ENCODE measurements at places on chromosomes 2 and 18. TPM values are rescaled to one million over a fixed set of nuclear protein-coding genes. Genes with fewer than 3 reads are reported as not detected.
A peak's percentile ranks its signal among the peaks of the same experiment; 100 is the strongest.

DNA sequence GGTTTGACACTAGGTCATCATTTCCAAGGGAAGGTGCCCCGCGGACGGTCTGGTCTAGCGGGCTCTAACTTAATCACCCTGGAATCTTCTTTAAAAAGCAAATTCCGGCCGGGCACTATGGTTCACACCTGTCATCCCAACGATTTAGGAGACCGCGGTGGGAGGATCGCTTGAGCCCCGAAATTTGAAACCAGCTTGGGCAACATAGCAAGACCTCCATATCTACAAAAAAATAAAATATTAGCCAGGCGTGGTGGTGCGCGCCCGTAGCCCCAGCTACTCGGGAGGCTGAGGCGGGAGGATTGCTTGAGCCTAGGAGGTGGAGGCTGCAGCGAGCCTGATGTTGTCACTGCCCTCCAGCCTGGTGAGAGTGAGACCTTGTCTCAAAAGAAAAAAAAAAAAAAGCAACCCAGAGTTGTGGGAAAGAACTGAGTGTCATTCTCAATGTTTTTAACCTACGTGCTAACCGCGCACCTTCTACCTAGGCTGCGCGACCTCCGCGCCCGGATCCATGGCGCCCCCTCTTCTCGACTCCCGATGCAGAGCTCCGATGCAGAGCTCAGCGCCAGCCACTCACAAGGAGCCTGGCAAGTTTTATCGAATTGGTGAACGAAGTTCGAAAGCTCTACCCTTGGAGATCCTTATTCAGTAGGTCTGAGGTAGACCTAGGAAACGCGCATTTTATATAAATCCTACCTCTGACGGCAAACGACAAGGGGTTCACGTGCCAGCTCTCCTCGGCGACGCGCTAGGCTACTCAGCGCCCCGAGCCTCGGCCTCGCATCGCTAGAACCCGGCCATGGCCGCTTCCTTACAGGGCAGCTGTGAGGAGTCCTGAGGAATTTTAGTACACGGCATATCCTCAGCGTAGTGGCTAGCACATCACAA lies 888 bp upstream of the TWSG1 start:
- no peak overlapping the region for H3K27ac ChIP-seq
- H3K36me3 ChIP-seq: no peaks in the 10 kb centered on the region
- no peak for DNase-seq
- H3K4me3 ChIP-seq: peak overlapping the region; percentile 56
- H3K27me3 ChIP-seq: no peaks in the 10 kb centered on the region

DNA sequence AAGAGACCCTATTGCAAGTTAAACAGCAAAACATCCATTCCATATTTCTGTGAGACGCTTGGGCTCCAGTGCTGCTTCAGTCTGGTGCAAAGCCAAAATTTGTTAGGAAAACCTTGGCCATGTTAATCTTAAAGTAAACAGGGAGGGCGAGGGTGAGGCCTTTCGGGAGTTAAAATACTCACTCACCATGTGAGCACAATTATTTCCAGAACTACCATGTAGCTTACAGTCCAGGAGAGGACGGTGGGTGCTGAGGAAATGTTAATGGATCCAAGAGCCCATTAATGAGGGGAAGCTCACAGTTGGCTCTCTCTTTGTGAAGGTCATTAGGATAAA lies 286.4 kb downstream of the SLC8A1 start:
- no peak for DNase-seq
- no peaks in the 10 kb centered on the region for H3K27me3 ChIP-seq

DNA sequence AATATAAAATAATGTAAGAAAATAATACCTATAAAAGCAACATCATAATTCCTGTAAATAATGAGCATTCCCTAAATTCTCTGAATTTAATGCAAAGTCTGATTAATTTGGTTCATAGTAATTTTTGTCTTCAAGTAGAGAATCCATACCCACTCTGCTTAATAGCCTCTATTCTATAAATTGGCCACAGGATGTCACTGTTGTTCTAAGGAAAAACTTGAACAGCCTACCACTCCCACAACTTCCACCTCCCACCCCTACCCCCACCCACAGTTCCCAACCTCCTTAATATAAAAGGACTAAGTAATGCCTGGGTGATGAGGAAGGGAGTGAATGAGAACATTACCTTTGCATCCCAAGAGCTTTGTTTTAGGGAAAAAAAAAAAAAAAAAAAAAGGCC lies 27.2 kb upstream of the BBS5 start:
- H3K4me1 ChIP-seq: no peaks in the 10 kb centered on the region
- H3K4me3 ChIP-seq: no peak overlapping the region
- no peaks in the 10 kb centered on the region for H3K27me3 ChIP-seq

GRCh38 chr2:100292022-100292580 lies 30.2 kb downstream of the LONRF2 start:
- no peak overlapping the region for H3K27ac ChIP-seq
- H3K36me3 ChIP-seq: peaks cover 2% of the 10 kb centered on the region
- H3K27me3 ChIP-seq: no peaks in the 10 kb centered on the region
- DNase-seq: peak; percentile 19
- no peaks in the 10 kb centered on the region for H3K4me1 ChIP-seq

DNA sequence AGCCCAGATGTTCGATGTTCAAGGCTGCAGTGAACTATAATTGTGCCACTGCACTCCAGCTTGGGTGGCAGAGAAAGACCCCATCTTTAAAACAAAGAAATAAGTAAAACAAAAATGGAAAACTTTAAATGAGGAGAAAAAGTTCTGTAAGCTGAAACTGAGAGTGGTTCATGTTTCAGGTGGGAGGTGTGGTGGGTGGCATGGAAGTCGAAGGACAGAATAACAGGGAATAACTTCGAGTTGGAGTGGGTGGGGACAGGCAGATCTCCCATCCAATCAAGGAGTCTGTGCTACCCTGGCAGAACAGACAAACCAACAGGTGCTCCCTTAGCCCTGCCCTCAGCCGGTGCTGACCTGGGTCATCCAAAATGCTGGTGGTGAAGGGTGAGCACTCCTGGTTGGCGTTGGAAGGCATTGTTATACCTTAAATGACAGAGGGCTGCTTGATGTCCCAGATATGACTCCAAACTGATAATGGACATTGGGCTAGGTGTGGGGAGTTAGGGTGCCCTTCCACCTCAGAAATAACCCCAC lies 328.4 kb downstream of the DYSF start:
- DNase-seq: no peak
- no peaks in the 10 kb centered on the region for H3K36me3 ChIP-seq
- no peaks in the 10 kb centered on the region for H3K27me3 ChIP-seq
- no peak overlapping the region for H3K4me3 ChIP-seq
- no peak overlapping the region for H3K27ac ChIP-seq
- peaks cover 13% of the 10 kb centered on the region for H3K4me1 ChIP-seq

DNA sequence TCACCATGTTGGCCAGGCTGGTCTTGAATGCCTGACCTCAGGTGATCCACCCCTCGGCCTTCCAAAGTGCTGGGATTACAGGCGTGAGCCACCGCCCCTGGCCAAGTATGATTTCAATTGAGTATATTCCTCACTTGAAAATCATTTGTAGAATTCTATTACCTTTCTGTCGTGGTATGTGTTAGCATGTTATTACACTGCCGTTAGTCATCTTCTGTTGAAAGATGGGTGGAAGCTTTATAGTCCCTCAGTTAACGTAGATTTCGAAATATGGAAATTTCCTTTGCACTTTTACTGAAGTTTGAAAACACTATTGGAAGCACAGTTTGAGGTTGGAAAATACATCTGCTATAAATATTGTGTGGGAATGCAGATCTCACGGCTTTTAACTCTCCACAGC lies 14.7 kb downstream of the NIFK start:
- H3K4me1 ChIP-seq: no peaks in the 10 kb centered on the region
- H3K27me3 ChIP-seq: no peaks in the 10 kb centered on the region
- no peak overlapping the region for H3K4me3 ChIP-seq
- DNase-seq: no peak
- H3K27ac ChIP-seq: no peak overlapping the region

GRCh38 chr18:35201256-35201931 lies 39.4 kb upstream of the ZNF397 start:
- no peak for DNase-seq
- no peaks in the 10 kb centered on the region for H3K36me3 ChIP-seq
- H3K27me3 ChIP-seq: no peaks in the 10 kb centered on the region
- H3K27ac ChIP-seq: no peak overlapping the region

DNA sequence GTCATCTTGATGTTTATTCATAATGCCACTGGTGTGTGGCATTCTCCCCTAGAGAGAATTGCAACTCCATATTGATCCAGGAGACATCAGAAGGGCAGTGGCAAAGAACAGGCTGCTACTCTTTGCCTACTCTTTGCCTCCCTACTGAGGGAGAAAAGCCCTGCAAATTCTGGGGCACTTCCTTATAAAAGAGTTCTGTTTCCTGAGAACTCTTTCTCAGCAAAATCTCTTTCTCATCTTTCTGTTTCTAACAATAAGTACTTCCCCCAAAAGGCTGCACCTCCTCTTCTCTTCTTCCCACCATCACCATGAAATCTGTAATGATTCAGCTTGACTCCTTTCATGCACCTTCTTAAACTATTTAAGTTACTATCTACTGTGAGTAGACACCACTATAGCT lies 270.3 kb downstream of the MREG start:
- H3K36me3 ChIP-seq: no peaks in the 10 kb centered on the region
- H3K4me3 ChIP-seq: no peak overlapping the region
- H3K27me3 ChIP-seq: no peaks in the 10 kb centered on the region
- H3K4me1 ChIP-seq: no peaks in the 10 kb centered on the region

- no peaks in the 10 kb centered on the region for H3K4me1 ChIP-seq
- no peak overlapping the region for H3K27ac ChIP-seq
- no peaks in the 10 kb centered on the region for H3K27me3 ChIP-seq
- no peak for DNase-seq
- no peaks in the 10 kb centered on the region for H3K36me3 ChIP-seq
These were observed 17.0 kb upstream of the ATL2 start for GRCh38 chr2:38394041-38394440.

GRCh38 chr2:10103179-10103578 lies 19.4 kb upstream of the RRM2 start:
- H3K27ac ChIP-seq: no peak overlapping the region
- H3K36me3 ChIP-seq: no peaks in the 10 kb centered on the region
- H3K4me1 ChIP-seq: peaks cover 3% of the 10 kb centered on the region
- no peak for DNase-seq
- no peak overlapping the region for H3K4me3 ChIP-seq
- H3K27me3 ChIP-seq: no peaks in the 10 kb centered on the region

DNA sequence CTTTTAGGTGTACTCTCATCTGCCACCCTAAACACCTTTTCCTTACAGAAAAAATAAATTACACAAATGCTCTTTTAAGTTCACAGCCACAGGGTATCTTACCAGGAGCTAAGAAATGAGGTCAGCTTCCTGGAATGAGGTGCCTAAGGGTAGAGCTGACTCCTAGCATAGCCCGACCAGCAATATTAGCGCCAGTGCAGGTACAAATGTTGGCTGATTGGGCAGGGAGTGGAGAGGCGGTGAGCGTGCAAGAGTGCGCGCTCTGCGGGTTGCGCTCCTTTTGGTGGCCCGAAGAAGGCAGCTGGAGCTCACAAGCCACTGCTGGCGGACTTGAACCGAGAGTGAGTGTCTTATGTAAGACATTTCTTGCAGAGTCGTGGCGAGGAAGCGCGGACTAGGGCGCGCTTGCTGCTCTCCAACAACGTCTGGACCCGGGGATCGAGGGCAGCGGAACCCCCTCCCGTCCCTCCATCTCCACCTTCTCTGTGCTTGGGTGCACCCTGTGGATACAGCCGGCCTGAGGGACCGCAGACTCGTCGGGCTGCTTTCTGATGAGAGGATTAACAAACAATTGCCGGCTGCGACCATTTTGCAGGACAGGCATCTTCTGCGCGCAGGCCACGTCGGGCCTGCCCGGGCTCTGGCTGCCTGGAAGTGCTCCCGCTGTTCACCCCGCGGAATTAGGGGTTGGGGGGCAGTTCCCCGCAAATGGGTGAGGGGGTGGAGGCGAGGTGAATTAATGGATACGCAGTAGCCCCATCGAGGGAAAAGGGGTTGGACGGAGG lies 17.3 kb downstream of the BOLA3 start:
- H3K27me3 ChIP-seq: peaks cover 14% of the 10 kb centered on the region
- H3K36me3 ChIP-seq: peaks cover 7% of the 10 kb centered on the region
- H3K27ac ChIP-seq: no peak overlapping the region
- H3K4me1 ChIP-seq: no peaks in the 10 kb centered on the region

DNA sequence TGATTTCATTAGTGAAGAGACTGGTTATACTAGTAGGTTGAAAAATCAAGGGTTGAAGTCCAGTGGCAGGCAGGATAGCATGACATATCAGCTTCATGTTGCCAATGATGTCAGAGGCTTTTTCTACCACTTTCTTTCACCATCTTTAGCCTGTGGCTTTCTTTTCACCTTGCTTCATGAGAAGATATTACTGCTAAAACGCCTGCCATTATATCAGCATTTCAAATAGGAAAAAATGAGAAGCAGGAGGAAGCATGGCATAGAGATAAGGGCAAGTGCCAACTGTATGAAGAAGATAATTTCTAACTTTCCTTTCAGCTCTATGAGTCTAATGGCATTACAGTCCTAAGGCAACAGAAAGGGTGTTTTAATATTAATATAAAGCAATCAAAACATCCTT lies 270.2 kb upstream of the SYT4 start:
- no peak overlapping the region for H3K4me3 ChIP-seq
- DNase-seq: no peak
- H3K36me3 ChIP-seq: no peaks in the 10 kb centered on the region
- H3K4me1 ChIP-seq: no peaks in the 10 kb centered on the region
- H3K27ac ChIP-seq: no peak overlapping the region

GRCh38 chr2:224392545-224392944 lies 9.4 kb downstream of the FAM124B start:
- no peak overlapping the region for H3K4me3 ChIP-seq
- H3K27ac ChIP-seq: no peak overlapping the region
- H3K4me1 ChIP-seq: peaks cover 7% of the 10 kb centered on the region

GRCh38 chr2:171086352-171087290 lies 74.1 kb downstream of the TLK1 start:
- DNase-seq: peak; percentile 38
- no peak overlapping the region for H3K27ac ChIP-seq
- peaks cover 2% of the 10 kb centered on the region for H3K36me3 ChIP-seq
- no peaks in the 10 kb centered on the region for H3K27me3 ChIP-seq
- H3K4me1 ChIP-seq: no peaks in the 10 kb centered on the region
- H3K4me3 ChIP-seq: no peak overlapping the region

GRCh38 chr2:131022731-131023130 lies 70.5 kb downstream of the FAM168B start:
- H3K4me1 ChIP-seq: no peaks in the 10 kb centered on the region
- no peak for DNase-seq
- H3K27me3 ChIP-seq: no peaks in the 10 kb centered on the region
- no peaks in the 10 kb centered on the region for H3K36me3 ChIP-seq
- H3K27ac ChIP-seq: no peak overlapping the region

GRCh38 chr2:10981941-10982431 lies 70.3 kb downstream of the KCNF1 start:
- no peak overlapping the region for H3K4me3 ChIP-seq
- H3K27ac ChIP-seq: peak overlapping the region; percentile 37
- H3K36me3 ChIP-seq: no peaks in the 10 kb centered on the region
- no peaks in the 10 kb centered on the region for H3K4me1 ChIP-seq
- no peak for DNase-seq
- H3K27me3 ChIP-seq: no peaks in the 10 kb centered on the region

GRCh38 chr2:178223806-178224205 lies 29.5 kb downstream of the OSBPL6 start:
- DNase-seq: no peak
- no peak overlapping the region for H3K4me3 ChIP-seq
- H3K4me1 ChIP-seq: no peaks in the 10 kb centered on the region
- no peaks in the 10 kb centered on the region for H3K36me3 ChIP-seq
- no peak overlapping the region for H3K27ac ChIP-seq

POLR1A gene
- total RNA-seq: 39.1 TPM

COLEC12 gene
- total RNA-seq: 40.2 TPM

RTP5 gene
- total RNA-seq: not detected

PELI1 gene
- 83.9 TPM for total RNA-seq

COL6A3 gene
- total RNA-seq: 459 TPM

BOK gene
- 11.8 TPM for total RNA-seq

All from lung (tissue), 17 donors.